ENCODE measurements at places on chromosomes 7 and 10. TPM values are rescaled to one million over a fixed set of nuclear protein-coding genes. Genes with fewer than 3 reads are reported as not detected.

ASZ1 gene
- total RNA-seq: not detected

ZNF862 gene
- total RNA-seq: 1.5 TPM

SNX8 gene
- 60.1 TPM for total RNA-seq

LLCFC1 gene
- not detected for total RNA-seq

AGAP5 gene
- 1.4 TPM for total RNA-seq

HMX3 gene
- not detected for total RNA-seq

FGFR2 gene
- total RNA-seq: 1.0 TPM

PRKRIP1 gene
- total RNA-seq: 21.5 TPM

ANKRD16 gene
- 11.1 TPM for total RNA-seq

NEBL gene
- total RNA-seq: 4.2 TPM

OPN4 gene
- not detected for total RNA-seq

PRTFDC1 gene
- total RNA-seq: 17.1 TPM

IFIT2 gene
- total RNA-seq: 3.6 TPM

BBIP1 gene
- total RNA-seq: 36.0 TPM

GPR22 gene
- not detected for total RNA-seq

SLIT1 gene
- not detected for total RNA-seq

ST8SIA6 gene
- total RNA-seq: 0.08 TPM

CXCL12 gene
- not detected for total RNA-seq

TUBAL3 gene
- 0.48 TPM for total RNA-seq

GPR37 gene
- total RNA-seq: 0.53 TPM

PRKAG2 gene
- 41.7 TPM for total RNA-seq

UBE2D1 gene
- 6.8 TPM for total RNA-seq

LAMB1 gene
- total RNA-seq: 132 TPM

ANKRD26 gene
- total RNA-seq: 0.98 TPM

ZNF22 gene
- total RNA-seq: 3.2 TPM

RNF32 gene
- total RNA-seq: 0.87 TPM

MBL2 gene
- total RNA-seq: not detected

ETV1 gene
- total RNA-seq: 3.0 TPM

XPNPEP1 gene
- total RNA-seq: 36.2 TPM

SH3PXD2A gene
- total RNA-seq: 1.7 TPM

TMEM236 gene
- total RNA-seq: 0.07 TPM
